ENCODE measurements at places on chromosomes 11 and 22.

DNA sequence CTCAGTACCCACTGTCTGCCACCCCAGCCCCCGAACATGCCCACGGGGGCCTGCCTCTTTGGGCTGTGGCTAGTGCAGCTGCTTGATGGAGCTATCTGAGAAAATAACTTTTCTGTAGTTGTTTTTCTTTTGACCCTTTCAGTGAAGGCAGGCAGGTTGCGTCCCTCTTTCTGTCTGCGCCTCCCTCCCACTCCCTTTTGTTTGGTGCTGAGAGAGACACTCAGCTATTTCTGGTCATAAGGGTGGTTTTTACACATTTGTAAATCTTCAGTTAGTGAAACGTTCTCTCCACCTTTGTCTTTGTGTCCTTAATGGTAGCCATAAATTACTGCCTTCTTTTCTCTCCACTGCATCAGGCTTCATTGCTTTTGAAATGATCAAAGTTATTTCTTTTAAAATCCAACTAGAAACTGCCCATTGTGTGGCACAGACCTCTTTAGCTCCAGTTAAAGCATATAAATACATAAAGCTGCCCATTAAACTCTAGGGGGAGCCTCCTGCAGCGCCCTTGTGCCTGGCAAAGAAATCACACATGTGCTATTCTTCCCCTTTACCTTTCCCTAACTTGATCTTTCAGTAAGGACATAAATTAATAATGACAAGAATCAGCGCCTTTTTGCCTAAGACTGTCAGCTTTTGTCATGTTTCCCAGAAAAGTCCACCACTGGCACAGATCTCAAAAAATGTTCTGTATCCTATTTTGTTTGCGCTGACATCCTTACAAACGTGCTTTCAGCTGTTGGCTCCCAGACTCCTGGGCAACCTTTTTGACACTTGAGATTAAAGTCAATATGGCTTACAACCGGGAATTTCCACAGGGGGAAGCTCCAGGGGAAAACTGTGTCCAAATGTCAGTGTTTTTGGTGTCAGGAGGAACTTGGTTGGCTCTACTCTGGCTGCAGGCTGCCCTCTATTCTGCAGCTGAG is 1.7 kb upstream of the SCUBE2 start:
- peak; percentile 74 for ATAC-seq

GRCh38 chr22:48303369-48303725 is 1524.3 kb downstream of the BRD1 start:
- no peak for ATAC-seq

DNA sequence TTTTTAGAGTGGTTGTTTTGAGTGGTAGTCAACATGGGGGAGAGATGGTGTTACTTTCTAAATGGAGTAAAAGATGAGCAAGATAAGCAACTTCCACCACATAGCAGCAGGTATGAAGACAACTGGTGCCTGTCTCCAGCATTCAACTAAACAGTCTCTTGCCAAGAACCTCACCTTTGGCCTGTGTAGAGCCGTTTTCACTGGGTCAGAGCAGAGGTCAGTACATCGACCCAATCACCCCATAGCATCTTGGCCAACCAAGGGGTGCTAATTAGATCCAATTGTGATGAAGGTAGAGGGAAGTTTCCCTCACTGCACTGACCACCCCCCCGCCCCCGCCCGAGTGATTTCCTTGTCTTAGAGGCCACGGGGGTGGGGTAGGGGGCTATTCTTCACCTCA is 188.2 kb downstream of the BLID start:
- no peak for ATAC-seq

DNA sequence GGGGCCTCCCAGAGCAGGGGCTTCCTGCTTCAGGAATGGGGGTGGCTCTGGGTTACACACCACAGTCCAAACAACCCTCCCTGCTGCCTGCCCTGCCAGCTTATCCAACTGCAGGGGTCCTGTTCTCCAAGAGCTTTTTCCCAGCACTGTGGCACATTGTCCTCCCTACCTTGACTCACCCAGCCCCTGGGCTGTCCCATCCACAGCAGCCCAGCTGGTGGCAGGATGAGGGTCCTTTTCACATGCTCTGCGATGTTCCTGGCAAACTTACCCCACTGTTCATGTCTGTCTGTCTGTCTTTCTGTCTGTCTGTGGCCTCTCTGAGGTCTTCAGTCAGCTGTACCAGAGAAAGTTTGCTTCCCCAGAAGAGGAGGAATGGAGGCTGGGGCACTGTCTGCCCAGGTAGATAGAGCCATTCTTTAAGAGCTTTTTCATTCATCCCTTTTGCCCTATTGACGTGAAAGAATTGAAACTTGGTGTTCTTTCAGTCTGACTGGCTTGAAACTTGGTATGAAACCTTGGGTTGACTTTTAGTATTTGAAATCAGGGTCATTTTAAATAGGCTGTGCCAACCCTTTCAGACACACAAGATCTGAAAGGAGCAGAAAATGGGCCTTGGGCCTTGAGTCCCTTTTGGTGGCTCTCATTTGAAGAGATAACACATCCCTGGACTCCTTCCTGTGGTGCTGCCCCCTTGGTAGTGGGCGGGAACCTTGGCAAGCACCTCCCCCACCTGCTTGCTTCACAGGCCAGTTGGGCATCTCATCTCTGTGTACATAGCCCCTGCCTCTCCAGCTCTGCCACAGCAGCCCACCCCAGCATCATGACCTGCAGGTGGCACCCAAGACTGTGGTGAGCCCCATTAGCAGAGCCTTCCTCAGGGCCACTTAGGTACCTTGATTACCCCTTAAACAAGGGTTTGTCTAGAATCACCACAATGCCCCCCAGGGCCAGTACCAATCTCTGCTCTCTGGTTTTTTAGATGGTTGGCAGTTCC is 74.6 kb upstream of the SUSD2 start:
- ATAC-seq: peak; percentile 60

- ATAC-seq: no peak
Measured at GRCh38 chr11:14623036-14623435, 20.6 kb upstream of the PDE3B start.

DNA sequence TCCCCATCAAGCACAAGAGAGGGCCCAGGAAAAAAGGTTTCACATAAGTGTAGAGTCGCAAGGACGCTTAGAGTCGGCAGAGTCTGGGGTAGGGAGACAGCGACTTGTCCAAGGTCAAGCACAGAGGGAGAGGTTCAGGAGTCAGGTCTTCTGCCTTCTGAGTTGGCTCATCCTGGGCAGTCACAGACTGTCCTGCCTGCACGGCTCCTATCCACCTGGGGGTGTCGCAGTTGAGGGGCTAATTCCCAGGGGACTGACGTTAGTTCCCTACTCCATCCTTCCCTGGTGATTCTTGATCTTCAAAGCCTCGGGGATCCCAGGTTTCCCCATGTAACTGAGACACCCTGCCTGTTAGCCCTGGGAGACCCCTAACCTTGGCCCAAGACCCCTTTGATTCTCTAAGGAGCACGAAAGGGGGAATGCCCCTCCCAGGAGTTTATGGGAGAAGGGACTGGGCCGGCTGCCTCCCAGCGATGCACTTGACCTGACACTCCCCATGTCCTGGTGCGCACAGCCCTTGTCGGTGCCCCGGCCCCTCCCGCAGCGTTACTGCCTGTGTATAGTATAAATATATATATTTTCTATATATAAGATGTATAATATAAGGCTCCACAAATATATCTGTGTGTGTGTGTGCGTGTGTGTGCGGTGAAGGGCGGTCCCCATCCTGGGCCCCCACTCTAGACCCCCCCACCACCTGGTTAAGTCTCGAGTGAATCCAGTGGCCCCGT is 14.7 kb upstream of the TAB1 start:
- ATAC-seq: peak; percentile 22

- ATAC-seq: no peak
Measured at GRCh38 chr11:35494957-35495490, 30.4 kb downstream of the PAMR1 start.

- no peak for ATAC-seq
Measured at GRCh38 chr11:27061461-27061821, 20.8 kb downstream of the BBOX1 start.

DNA sequence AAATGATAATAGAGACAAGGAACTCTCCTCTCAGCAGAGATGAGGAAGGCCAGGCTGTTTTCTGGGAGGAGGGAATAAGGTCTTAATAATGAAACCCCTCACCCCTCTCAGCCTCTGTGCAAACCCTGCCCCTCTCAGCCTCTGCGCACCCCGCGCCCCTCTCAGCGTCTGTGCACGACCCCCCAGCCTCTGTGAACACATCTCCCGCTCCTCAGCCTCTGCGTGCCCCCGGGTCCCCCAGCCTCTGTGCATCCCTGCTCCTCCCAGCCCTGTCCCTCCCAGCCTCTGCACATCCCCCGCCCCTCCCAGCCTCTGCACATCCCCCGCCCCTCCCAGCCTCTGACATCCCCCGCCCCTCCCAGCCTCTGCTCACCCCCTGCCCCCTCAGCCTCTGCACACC is 837.8 kb downstream of the TBC1D22A start:
- ATAC-seq: no peak

DNA sequence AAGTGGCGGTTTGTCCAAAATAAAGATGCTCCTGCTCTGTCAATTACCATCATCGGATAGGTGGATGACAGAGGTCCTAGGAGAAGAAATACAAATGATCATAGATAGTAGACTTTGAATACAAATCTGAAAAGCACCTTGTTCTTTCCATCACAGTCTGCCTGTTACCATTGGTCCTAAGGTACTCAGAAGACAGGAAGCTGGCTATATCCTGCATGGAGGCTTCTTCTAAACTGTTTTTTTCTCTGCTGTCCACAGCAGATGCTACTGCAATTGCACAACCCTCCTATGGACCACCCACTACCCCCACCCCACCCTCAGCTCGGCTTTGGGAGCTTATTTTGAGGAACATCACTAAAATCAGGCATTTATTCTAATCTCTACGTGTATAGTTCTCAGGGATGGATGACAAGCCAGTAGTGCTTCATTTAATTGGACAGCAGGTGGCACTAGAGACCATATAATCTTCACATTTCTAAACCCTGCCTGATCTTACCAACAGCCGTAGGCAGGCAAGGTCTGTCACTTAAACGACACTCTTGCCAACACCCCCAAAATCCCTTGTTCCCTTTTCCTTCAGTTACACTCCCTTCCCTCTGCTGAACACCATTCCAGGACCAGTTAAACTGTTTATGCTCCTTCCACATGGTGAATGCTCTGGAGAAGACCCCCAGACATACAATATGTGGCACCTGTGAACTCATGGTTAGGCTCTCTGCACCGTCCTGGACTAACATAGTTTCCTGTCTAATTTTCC is 6.6 kb upstream of the PTS start:
- peak; percentile 99 for ATAC-seq

DNA sequence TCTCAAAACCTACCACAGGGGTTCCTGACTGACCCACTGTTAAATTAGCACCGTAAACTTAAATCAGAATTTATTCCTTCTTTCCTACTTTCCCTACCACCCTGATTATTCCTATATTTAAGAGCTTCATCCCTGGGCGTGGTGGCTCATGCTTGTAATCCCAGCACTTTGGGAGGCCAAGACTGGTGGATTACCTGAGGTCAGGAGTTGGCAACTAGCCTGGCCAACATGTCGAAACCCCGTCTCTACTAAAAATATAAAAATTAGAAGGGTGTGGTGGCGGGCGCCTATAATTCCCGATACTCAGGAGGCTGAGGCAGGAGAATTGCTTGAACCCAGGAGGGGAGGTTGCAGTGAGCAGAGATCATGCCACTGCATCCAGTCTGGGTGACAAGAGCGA is 20.3 kb downstream of the ALG9 start:
- no peak for ATAC-seq

DNA sequence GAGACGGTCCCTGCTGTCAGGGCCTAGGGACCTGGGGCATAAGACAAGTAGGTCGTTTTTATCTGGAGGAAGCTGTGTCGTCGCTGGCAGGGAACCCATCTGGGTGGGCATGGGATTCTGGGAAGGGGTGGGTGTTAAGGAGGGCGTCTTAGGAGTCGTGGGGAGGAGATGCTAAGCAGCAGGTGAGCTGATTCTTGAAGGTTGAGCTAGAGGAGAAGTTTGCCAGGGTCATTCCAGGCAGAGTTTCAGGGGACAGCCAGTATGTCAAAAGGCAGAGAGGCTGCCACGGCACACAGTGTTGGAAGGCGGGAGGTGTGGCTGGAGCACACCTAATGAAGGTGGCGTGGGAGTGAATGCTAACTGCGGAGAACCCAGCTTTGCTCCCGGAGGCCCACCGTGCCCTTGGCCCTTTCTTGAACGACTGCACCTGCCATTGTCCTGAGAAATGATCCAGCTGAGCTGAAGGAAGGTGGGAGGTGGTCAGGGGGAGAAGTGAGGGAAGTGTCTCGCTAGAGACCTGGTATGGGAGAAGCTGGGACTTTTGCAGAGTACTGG is 1.3 kb downstream of the FAM118A start:
- no peak for ATAC-seq

- no peak for ATAC-seq
Measured at GRCh38 chr11:44398266-44399030, 88.5 kb upstream of the ALX4 start.

GRCh38 chr11:117550466-117550865 is 222.8 kb downstream of the CEP164 start:
- no peak for ATAC-seq

GRCh38 chr11:92122561-92122960 is 102.1 kb upstream of the FAT3 start:
- no peak for ATAC-seq

DNA sequence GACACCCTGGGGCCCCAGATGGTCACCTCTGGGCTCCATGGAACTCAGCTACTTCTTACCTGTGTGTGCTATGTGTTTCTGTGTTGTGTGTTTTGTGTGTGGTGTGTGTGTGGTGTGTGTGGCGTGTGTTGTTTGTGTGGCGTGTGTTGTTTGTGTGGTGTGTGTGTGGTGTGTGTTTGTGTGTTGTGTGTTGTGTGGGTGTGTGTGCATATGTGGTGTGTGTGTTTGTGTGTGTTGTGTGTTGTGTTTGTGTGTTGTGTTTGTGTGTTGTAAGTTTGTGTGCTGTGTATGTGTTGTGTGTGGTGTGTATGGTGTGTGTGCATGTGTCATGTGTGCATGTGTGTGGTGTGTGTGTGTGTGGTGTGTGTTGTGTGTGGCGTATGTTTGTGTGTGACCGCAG is 3.8 kb upstream of the WNT7B start:
- ATAC-seq: no peak

GRCh38 chr11:117972629-117973502 is 13.3 kb upstream of the IL10RA start:
- no peak for ATAC-seq

GRCh38 chr11:134441281-134441680 is 29.2 kb upstream of the B3GAT1 start:
- no peak for ATAC-seq

DNA sequence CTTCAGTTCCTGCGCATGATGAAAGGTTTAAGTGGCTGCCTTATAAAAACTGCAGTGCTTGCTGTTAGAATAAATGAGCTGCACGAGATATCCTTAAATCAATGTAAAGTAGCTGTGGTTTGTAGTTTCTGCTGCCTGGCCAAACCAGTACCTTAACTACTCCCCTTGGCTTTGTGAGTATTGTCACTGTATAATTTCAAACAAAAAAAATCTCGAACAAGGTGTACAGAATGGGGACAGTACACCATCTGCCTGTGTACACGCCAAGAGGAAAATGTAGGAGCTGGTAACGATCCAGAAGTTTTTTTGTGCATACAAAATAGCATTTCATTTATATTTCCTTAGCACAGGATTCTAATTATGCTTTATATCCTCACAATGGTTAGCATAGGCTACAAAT is 20.6 kb upstream of the NDUFC2 start:
- ATAC-seq: no peak

DNA sequence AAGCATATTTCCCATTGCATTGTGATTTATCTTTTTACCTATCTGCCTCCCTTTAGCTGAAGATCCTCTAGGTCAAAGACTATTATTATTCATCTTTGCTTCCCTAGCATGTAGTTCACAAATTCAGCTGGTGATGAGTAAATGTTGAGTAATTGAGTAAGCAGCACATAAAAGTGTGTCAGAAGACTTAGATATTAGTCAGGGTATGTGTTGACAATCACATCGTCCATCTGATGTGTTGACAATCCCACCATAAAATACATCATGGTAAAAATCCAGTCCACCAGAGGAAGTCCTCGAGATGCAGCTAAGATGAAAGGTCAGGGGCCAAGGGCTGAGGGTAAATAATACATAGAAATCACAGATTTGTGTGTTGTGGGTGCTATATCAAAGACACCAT is 22.9 kb upstream of the ABTB2 start:
- no peak for ATAC-seq

Measured in SK-N-SH treated with all-trans-retinoic acid at 6 μM for 48 hours (cell line).